Keratinocyte (primary cell): ENCODE measurements at places on chromosomes 2 and 18.
A peak's percentile ranks its signal among the peaks of the same experiment; 100 is the strongest.

DNA sequence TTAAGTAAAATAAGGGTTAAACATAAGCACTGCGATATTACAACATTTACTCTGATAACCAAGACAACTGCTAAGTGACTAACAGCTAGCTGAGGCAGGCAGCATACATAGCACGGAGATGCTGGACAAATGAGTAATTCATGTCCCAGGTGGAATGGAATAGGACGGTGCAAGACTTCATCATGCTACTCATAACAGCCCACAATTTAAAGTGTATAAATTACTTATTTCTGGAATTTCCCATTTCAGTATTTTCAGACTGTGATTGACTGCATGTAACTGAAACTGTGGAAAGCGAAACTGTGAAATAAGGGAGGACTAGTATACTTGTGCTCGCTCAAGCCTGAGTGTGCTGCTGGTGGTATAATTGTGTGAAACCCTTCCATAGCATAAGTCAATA is 12.9 kb downstream of the IER3IP1 start:
- H3K4me3 ChIP-seq = no peak overlapping the region
- H3K4me1 ChIP-seq = peaks cover 5% of the 10 kb centered on the region
- H3K27me3 ChIP-seq = no peaks in the 10 kb centered on the region
- no peaks in the 10 kb centered on the region for H3K36me3 ChIP-seq
- H3K27ac ChIP-seq = peak overlapping the region; percentile 66

DNA sequence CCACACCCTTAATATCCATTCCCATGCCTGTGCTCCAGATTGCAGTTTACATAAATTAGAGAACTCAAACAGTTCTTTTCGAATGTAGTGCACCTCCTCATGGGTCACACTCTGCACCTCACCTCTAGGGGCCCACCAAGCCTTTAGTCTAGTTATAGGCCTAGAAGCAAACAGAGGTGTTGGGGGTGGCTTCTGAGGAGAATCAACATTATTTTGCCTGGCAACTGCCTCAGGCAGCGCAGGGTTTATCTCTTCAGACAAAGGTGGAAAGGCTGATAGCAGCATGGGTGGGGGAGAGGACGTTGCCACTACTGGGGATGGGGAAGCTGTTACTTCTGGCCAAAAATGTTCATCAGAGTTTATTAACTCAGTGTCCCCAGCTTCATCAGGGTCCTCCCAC is 5.0 kb upstream of the GYPC start:
- no peaks in the 10 kb centered on the region for H3K36me3 ChIP-seq
- H3K4me3 ChIP-seq = no peak overlapping the region
- no peak overlapping the region for H3K27ac ChIP-seq
- DNase-seq = no peak
- H3K27me3 ChIP-seq = no peaks in the 10 kb centered on the region
- H3K4me1 ChIP-seq = no peaks in the 10 kb centered on the region

GRCh38 chr2:40359811-40360210 is 92.1 kb downstream of the SLC8A1 start:
- H3K4me3 ChIP-seq = no peak overlapping the region
- no peaks in the 10 kb centered on the region for H3K36me3 ChIP-seq
- H3K4me1 ChIP-seq = no peaks in the 10 kb centered on the region
- H3K27me3 ChIP-seq = no peaks in the 10 kb centered on the region
- no peak overlapping the region for H3K27ac ChIP-seq

DNA sequence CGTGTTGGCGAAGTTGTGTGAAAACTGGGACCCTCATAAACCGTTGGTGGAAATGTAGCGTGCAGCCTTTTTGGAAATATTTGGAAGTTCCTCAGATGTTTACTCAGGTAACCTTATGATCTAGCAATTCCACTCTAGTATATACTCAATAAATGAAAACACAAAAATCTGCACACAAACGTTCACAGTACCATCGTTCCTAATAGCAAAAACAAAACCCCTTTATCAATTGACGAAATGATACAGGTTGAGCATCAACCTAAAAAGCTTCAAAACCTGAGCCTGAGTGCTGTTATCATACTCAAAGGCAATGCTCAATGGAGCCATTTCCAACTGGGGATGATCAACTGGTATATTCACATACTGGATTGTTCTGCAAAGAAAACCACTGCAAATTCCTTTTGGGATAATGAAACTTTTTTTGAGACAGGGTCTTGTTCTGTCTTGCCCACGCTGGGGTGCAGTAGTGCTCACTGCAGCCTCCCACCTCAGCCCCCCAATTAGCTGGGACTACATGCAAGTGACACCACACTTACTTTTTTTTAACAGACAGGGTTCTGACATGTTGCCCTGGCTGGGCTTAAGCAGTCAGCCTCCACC is 777 bp upstream of the C18orf32 start:
- no peak overlapping the region for H3K4me3 ChIP-seq
- H3K36me3 ChIP-seq = peaks cover 15% of the 10 kb centered on the region
- no peaks in the 10 kb centered on the region for H3K27me3 ChIP-seq

GRCh38 chr2:23636426-23636825 is 251.4 kb downstream of the KLHL29 start:
- no peaks in the 10 kb centered on the region for H3K36me3 ChIP-seq
- no peak for DNase-seq
- no peak overlapping the region for H3K27ac ChIP-seq

DNA sequence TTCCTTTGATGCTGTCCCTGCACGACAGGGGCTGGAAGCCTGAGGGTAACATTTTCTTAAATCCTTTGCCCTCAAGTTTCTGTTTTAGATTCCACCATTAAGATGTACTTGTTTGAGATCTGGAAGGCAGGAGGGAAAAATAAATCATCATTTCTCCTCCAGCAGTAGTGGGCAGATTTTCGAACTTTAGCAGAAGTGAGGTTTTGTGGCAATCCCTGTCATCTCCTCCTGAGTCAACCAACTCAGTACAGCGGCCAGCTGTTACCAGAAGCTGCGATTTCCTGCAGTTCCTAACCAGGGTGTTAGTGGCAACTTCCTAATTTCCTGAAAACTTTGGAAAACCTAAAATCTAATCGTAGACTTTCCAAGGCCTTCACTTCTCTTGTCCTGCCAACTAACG is 517.2 kb upstream of the ACVR2A start:
- no peaks in the 10 kb centered on the region for H3K36me3 ChIP-seq
- no peaks in the 10 kb centered on the region for H3K4me1 ChIP-seq
- no peak overlapping the region for H3K27ac ChIP-seq
- DNase-seq = no peak
- H3K4me3 ChIP-seq = no peak overlapping the region
- no peaks in the 10 kb centered on the region for H3K27me3 ChIP-seq

- DNase-seq = no peak
- H3K27me3 ChIP-seq = no peaks in the 10 kb centered on the region
- H3K4me3 ChIP-seq = no peak overlapping the region
- H3K4me1 ChIP-seq = no peaks in the 10 kb centered on the region
Measured at GRCh38 chr2:224360801-224361251, 41.1 kb downstream of the FAM124B start.

DNA sequence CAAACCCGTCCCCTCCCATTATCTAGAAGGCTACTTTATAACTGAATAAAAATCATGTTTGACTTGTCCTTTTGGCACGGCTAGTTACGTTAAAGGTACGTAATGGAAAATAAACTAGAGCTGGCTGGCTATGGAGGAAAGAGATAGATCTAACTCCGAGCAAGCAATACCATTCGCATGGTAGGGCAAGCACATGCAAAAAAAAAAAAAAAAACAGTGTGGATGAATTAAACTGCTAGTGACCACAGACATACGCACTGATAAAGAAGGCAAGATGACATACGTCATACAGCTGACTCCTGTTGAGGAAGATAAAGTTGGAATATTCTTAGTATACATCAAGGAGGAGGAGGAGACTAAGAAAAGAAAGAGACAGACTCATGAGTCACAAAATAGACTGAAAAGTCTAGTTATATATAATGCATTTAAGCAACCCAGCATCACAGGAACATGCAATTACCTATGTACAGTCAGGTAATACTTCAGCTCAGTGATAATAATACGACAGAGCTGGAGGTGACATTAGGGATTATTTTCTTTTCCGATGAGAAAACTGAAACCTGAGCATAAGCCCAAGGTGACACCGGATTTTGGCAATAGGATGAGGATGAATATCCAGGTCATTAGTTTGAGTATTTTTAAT is 37.9 kb upstream of the NARS1 start:
- no peaks in the 10 kb centered on the region for H3K36me3 ChIP-seq
- H3K27ac ChIP-seq = no peak overlapping the region
- no peaks in the 10 kb centered on the region for H3K27me3 ChIP-seq
- H3K4me3 ChIP-seq = no peak overlapping the region

DNA sequence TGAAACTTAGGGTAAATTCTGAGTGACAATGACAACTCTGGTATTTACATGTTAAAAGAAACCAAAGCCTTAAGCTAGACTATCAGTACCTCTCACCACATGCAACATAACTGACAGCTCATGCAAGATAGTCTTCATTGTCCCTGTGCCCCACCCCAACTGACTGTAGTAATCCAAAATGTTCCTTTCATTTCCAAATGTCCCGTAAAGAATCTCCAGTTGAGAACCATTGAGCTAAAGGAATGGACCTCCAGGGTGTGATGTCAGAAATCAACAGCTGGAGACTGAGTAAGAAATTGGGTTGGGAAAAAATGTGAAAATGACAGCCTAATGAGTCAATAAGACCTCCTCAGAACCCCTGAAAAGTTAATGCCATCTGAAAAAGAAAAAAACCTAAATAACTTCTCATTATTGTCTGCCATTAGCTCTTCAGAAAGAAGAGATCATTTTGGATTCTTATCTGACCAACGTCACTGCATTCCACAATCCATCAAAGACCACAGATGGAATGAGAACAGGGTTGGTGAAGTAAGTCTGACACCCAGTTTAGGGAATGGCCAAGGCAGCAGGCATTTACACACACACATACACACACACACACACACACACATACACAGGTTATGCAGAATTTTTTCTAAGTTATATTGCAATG is 51.7 kb upstream of the ACVR2A start:
- no peaks in the 10 kb centered on the region for H3K27me3 ChIP-seq
- no peak overlapping the region for H3K27ac ChIP-seq
- no peak overlapping the region for H3K4me3 ChIP-seq
- DNase-seq = no peak
- no peaks in the 10 kb centered on the region for H3K4me1 ChIP-seq
- H3K36me3 ChIP-seq = no peaks in the 10 kb centered on the region

DNA sequence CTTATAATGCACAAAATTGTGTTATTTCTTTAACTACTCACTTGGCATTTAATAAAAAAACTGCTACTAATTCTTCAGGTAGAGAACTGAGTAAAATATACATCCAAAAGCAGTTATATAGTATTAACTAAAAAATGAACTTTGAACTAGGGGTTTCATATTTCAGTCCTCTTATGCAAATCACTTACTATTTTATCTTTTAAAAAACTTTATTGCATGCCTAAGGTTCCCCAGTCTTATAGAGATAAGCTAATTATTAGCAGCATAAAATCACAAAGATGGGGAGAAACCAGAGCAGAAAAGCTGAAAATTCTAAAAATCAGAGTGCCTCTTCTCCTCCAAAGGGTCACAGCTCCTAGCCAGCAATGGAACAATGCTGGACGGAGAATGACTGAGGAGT is 228.0 kb downstream of the CALCRL start:
- no peaks in the 10 kb centered on the region for H3K36me3 ChIP-seq
- H3K4me1 ChIP-seq = no peaks in the 10 kb centered on the region
- DNase-seq = no peak
- H3K27ac ChIP-seq = no peak overlapping the region
- no peaks in the 10 kb centered on the region for H3K27me3 ChIP-seq

DNA sequence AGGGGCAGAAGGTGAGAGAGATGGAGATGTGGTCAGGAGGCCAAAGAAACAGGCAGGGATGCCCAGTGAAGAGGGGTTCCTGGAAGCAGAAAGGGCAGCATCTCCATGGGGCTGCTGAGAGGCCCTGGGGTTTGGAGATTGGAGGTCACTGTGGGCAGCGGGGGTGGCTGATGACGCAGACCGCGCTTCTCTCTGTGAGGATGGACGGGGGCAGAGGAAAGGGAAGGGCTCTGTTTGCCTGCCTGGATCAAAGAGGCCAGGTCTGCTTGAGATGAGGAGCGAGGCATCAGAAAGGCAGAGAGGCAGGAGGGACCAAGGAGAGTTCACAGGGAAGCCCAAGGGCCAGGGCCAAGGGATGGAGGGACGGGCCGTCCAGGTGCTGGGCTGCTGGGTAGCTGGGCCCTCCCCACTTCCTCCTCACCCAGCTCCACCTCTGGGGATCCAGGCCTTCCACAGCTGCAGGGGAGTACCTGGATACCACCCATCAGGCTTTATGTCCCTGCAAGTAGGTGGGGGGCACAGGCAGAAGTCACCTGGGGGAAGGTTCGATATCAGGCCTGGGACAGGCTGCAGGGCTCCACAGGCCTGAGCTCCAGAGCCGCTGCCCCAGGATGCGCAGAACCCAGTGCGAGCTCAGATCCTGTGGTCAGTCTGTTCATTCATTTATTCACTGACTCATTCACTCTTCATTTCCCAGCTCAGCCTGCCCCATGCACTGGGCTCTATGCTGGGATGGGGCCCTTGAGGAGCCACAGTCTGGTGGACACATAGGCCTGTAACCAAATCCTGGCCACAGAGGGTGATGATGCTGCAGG is 30.6 kb downstream of the ADRA2B start:
- no peak overlapping the region for H3K27ac ChIP-seq
- H3K27me3 ChIP-seq = peaks cover 6% of the 10 kb centered on the region
- no peak overlapping the region for H3K4me3 ChIP-seq

GRCh38 chr2:119076713-119077112 is 81.8 kb downstream of the C1QL2 start:
- H3K4me3 ChIP-seq = no peak overlapping the region
- no peak overlapping the region for H3K27ac ChIP-seq
- no peak for DNase-seq
- H3K4me1 ChIP-seq = no peaks in the 10 kb centered on the region

DNA sequence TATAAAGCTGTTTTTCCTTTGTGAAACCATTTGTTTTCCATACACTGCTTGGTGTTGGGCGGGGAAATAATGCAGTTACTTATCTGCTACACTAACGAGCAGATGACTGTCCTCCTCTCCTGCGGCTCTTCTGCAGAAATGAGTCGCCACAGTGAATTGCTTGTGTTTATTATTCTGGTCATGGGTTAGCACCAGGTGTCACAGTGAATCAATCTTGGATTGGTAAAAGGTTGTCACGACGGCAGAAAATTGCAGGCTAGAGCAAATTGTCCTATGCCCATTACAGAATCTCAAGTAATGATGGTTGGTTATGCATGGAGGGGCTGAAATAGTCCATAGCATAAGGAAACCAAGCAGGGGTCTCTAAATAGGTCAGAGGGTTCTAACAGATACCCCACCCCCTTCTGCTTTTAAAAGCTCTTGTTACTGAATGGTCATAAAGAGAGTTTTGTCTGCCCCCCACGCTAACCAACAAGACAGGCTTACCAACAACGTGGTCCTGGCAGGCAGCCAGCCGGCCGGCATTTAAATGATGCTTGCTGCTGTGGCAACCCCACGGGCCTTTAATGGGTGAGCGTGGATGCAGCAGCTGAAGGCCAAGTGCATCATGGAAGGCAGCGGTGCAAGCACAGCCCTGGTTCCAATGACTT is 29.5 kb downstream of the RAB31 start:
- DNase-seq = no peak
- H3K4me3 ChIP-seq = no peak overlapping the region
- peaks cover 3% of the 10 kb centered on the region for H3K36me3 ChIP-seq
- H3K27me3 ChIP-seq = no peaks in the 10 kb centered on the region

- no peaks in the 10 kb centered on the region for H3K4me1 ChIP-seq
- H3K27me3 ChIP-seq = no peaks in the 10 kb centered on the region
- DNase-seq = no peak
- no peak overlapping the region for H3K4me3 ChIP-seq
Measured at GRCh38 chr2:85998071-85998991, 107.4 kb downstream of the POLR1A start.

- H3K4me3 ChIP-seq = no peak overlapping the region
- peak overlapping the region; percentile 23 for H3K27ac ChIP-seq
Measured at GRCh38 chr2:215487002-215487372, 51.1 kb upstream of the FN1 start.
